ENCODE measurements at places on chromosomes 13 and 19.

DNA sequence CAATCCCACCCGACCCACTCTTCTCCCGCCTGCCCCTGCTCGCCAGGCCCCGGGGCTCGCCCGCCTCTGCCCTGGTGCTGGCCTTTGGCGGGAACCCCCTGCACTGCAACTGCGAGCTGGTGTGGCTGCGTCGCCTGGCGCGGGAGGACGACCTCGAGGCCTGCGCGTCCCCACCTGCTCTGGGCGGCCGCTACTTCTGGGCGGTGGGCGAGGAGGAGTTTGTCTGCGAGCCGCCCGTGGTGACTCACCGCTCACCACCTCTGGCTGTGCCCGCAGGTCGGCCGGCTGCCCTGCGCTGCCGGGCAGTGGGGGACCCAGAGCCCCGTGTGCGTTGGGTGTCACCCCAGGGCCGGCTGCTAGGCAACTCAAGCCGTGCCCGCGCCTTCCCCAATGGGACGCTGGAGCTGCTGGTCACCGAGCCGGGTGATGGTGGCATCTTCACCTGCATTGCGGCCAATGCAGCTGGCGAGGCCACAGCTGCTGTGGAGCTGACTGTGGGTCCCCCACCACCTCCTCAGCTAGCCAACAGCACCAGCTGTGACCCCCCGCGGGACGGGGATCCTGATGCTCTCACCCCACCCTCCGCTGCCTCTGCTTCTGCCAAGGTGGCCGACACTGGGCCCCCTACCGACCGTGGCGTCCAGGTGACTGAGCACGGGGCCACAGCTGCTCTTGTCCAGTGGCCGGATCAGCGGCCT lies 4.1 kb downstream of the LRFN3 start:
- DNase-seq = no peak

- no peak for DNase-seq
These were observed 5.9 kb downstream of the RTBDN start for GRCh38 chr19:12828494-12828893.

GRCh38 chr19:37763488-37763887 lies 15.9 kb downstream of the ZNF573 start:
- no peak for DNase-seq

- no peak for DNase-seq
These were observed 83.7 kb downstream of the MAB21L1 start for GRCh38 chr13:35392768-35393167.

DNA sequence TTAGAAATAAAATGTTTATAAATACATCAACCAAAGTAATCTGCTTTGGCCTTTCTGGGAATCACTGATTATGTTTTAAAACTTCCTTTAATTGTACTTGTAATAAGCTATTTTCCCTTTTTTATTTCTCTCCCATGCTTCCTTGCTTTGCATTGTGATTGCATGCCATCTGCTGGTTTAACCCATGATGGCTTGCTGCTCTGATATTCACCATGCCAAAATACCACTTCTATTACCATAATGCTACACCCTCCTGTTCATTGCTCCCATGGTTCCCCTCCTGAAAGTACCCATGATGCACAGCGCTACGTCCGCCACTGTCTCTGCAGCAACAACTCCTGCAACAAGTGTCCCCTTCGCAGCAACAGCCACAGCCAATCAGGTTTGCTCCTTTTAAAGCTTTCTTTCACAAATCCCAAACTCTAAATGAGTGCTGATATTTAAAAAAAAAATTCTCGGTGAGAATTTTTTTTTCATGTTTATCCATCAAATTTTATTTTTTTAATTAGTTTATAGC lies 67.7 kb upstream of the RAP2A start:
- DNase-seq = no peak

- no peak for DNase-seq
These were observed 292.0 kb upstream of the ZNF507 start for GRCh38 chr19:32053376-32053775.

GRCh38 chr13:110108348-110109139 lies 198.4 kb downstream of the COL4A1 start:
- no peak for DNase-seq

- no peak for DNase-seq
These were observed 9.9 kb downstream of the APOC1 start for GRCh38 chr19:44924243-44924725.

- peak; percentile 26 for DNase-seq
These were observed 105.2 kb downstream of the COL4A2 start for GRCh38 chr13:110412132-110412914.

GRCh38 chr19:34017601-34018000 lies 154.7 kb upstream of the LSM14A start:
- DNase-seq = no peak

DNA sequence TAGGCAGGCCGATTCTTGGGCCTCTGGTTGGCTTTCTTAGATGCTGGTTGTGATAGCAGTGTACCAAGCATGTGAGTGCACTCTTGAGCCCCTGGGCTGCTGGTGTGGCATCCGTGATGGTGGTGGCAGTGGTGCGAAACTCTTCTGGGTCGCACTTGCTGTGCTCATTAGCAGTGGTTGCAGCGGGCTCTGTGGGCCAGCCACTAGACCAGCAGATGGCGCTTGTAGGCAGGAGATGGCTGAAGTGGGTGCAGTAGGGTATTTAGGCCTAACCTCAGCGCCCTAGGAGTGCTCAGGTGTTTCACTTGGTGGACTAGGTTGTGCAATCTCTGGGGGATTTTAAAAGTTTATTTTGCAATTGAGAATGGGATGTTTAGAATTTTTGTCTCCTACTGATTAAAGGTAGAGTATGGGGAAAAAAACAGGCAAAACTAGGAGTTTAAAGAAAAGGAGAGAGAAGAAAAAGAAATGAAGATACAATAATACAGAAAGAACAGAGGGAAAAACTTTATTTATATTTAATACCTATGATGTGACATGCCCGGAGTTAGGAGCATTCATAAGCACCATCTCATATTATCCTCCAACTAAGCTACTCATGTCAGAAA lies 4.3 kb upstream of the ZNF17 start:
- DNase-seq = peak; percentile 68

GRCh38 chr19:6014551-6015135 lies 36.7 kb upstream of the RANBP3 start:
- no peak for DNase-seq

- DNase-seq = no peak
These were observed 441.0 kb downstream of the COG6 start for GRCh38 chr13:40096357-40096901.

- no peak for DNase-seq
These were observed 100.4 kb upstream of the SERP2 start for GRCh38 chr13:44273216-44273615.

DNA sequence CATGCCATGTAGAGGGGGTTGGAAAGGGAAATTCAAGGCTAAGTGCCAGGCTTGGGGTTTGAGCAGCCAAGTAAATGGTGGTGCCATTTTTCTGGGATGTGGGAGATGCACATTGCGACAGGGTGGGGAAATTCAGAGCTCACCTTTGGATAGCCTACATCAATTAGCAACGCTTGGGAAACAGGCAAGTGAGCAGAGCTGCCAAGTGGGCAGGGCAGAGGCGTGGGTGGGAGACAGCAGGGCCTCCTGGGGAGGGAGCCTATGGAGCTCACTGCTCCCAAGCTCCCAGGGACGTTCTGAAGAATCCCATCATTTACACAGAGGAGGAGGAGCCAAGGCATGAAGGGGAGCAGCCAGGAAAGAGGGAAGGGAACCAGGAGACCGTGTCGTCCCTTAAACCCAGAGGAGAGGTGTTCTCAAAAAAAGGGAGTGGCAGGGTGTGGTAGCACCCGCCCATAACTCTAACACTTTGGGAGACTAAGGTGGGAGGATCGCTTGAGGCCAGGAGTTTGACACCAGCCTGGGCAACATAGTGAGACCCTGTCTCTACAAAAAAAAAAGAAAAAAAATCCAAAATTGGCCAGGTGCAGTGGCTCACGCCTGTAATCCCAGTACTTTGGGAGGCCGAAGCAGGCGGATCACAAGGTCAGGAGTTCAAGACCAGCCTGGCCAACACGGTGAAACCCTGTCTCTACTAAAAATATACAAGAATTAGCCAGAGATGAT lies 11.5 kb upstream of the CCNE1 start:
- DNase-seq = no peak

Data from T-cell (primary cell).